ENCODE measurements at places on chromosomes 1 and 21.

DNA sequence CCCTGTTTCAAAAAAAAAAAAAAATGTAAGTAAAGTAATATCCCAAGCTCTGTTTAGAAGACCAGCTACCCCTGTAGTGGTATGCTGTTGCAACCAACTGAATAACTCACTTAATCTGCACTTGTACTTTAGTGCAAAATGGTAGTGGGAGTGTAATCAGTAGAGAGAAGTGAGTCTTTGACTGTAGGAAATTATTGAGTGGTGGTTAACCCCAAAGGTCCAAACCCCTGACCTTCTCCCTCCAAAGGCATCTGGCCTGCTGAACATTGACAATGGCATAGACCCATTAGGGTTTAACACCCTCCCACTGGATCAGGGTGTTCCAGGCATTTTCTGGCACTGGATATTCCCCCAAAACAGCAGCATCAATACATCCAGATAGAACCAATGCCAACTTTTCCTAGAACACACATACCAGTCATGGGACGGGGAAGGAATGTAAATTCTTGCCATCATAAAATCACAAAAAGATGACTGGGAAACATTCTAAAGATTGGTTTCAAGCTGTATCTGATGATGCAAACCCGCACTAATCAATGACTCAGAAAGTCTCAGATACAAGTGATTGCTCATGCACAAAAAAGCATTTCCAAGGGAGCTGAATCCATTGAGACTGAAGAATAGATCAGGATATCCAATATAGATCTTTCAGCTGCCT, 110.3 kb downstream of the MRPL39 start:
- DNase-seq: no peak

- no peak for DNase-seq
Measured at GRCh38 chr1:25806418-25806817, 6.4 kb downstream of the SELENON start.

GRCh38 chr1:160360227-160360695, 6.6 kb upstream of the NHLH1 start:
- DNase-seq: no peak

GRCh38 chr1:59520827-59521418, 224.0 kb downstream of the FGGY start:
- DNase-seq: no peak

GRCh38 chr1:212009561-212009960, 25.8 kb downstream of the INTS7 start:
- DNase-seq: no peak

GRCh38 chr21:14479241-14479786, 66.8 kb downstream of the SAMSN1 start:
- DNase-seq: no peak

DNA sequence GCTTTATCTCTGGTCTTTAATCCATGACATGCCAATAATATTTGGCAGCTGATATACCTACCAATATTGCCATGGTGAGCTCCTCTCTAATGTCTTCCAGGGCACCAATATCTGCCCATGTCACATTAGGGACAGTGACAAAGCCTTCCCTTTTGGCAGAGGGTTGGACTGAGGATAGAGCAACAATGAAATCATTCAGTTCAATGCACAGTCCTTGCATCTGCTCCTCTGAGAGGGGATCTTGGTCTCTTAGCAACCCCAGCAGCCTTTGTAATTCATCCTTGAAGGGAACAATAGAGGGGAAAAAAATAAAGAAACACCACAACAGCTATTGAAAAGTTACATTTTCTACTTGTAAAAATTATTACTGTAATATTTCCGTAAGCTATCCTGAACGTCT, 42.3 kb downstream of the NVL start:
- DNase-seq: no peak

DNA sequence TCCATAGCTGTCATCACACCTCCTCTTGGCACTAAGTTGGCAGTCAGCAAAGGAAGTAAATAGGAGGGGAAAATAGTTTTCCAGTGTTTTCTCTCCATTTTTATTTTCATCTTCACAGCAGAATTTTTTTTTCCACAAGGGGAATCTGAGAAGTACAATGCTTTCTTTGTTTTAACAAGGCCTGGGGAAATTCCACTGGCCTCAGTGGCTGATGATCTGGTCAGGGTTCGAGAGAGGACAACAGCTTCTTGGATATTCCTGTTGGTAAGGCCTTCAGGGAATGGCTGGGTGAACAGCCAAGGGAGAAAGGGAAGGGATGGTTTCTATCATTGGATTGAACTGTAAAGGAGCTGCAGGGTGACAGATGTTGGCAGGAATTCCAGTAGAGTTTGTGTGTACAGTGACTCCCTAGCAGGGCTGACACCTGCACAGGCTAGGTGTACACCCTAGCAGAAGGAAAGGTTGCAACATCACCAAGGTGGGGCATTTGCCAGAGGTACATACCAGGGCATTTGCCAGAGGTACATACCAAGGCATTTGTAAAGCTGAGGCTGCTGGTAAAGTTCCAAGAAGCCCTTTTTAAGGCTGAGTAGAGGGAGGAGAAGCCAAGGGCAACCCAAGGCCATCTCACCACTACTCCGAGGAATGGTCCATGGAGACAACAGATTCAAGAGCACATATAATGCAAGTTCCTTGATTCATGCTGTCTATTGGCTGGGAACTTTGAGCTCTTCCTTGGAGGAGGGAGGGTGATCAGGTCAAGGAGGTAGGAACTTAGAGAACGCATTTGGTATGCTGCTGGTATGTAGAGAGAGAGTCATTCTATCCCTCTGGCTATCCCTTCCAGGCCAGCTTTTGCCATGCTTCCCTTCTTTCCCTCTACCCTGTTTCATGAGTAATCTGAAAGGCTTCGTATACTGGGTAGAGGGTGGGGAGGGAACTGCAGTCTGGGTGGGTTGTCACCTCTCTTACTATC, 3.1 kb downstream of the GJA5 start:
- DNase-seq: peak; percentile 95

- no peak for DNase-seq
Measured at GRCh38 chr21:34189506-34189905, 116.1 kb downstream of the MRPS6 start.

DNA sequence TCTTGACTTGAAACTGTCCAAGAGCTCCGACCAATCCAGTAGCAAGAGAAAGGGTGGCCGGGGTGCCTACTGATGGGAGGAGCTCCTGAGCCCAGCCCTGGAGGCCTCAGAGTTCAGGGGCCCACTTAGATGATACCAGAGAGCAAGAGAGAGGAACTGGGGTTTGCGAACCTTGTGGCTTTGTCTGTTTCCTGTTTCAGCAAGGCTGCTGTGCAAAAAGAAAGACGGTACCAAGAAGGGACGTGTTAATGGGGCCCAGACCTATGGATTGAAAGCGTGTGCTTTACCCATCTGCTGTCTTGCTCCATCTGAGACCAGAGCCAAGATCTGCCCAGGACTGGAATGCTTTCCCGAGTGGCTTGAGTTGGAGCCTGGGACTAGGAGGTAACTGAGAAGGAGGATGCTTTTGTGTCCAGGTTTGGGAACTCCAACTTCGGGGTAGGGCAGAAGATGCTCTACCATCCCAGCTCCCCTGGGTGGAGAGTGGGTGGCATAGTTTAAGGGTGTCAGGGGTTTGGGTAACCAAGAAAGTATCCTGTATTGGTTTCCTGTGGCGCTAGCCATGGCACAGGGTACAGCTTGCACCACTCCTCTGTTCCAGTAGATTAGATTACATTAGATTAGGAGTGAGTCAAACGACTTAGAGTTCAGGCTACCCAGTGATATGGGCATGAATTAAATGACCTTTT, at the start of gene TRAF3IP3:
TSS of gene TRAF3IP3 (plus strand) at position 128 of the 689 bp plus-strand sequence. CDS start 3,987 bp downstream, outside the sequence.
- DNase-seq: no peak

GRCh38 chr1:47191940-47192457, 2.2 kb upstream of the PDZK1IP1 start:
- no peak for DNase-seq

GRCh38 chr1:181592255-181592859, 109.0 kb downstream of the CACNA1E start:
- DNase-seq: no peak

DNA sequence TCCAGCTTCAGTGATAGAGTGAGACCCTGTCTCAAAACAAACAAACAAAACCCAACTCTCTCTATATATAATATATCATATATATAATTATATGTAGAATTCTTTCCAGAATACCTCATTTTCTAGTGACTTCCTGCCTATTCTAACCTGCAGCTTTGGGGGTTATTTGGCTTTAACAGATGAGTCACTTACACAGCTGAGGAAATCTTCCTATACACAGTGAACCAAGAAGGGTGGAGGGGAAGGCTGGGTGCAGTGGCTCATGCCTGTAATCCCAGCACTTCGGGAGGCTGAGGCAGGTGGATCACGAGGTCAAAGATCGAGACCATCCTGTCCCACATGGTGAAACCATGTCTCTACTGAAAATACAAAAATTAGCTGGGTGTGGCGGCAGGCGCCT, 9.2 kb downstream of the RAB29 start:
- DNase-seq: peak; percentile 62

DNA sequence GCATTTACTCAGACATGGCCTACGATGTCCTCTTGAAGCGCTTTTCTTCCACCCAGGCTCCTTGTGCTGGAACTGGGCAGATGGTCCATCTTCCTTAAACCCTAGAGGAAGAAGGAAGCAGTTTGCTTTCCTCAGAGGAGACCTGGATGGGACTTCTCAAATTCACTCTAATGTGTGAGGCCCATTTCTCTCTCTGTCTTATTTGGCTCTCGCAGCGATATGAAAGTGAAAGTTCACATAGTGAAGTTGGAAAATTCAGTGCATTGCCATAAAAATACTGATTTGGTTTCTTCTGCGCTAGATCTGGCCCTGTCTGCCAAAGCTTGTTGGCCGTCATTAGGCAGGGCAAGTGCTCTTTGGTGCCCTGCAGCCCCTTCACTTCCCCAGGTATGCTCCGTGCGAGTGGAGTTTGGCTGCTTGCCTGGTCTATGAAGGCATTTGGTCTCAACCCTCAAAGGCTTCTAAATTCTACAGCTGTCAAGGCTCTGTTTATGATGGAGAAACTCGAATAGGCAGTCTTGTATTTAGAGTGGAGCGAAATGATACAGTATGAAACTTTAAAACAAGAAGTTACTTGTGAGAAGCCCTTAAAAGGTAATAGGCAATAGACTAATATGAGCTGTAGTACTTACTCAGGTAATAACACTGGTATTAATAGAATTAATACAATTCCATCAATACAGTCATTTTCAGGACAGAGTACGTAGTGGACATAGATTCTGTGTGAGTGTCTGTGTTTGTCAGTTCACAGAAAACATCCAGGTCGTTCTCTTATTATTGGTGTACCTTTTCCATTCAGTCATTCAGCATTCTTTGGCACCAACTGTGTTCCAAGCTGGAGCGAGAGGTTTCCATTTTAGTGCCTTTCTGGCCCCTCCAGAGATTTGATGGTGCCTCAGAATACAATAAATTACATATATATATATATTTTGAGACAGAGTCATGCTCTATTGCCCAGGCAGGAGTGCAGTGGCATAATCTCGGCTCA, 20.5 kb downstream of the SZRD1 start:
- DNase-seq: no peak

DNA sequence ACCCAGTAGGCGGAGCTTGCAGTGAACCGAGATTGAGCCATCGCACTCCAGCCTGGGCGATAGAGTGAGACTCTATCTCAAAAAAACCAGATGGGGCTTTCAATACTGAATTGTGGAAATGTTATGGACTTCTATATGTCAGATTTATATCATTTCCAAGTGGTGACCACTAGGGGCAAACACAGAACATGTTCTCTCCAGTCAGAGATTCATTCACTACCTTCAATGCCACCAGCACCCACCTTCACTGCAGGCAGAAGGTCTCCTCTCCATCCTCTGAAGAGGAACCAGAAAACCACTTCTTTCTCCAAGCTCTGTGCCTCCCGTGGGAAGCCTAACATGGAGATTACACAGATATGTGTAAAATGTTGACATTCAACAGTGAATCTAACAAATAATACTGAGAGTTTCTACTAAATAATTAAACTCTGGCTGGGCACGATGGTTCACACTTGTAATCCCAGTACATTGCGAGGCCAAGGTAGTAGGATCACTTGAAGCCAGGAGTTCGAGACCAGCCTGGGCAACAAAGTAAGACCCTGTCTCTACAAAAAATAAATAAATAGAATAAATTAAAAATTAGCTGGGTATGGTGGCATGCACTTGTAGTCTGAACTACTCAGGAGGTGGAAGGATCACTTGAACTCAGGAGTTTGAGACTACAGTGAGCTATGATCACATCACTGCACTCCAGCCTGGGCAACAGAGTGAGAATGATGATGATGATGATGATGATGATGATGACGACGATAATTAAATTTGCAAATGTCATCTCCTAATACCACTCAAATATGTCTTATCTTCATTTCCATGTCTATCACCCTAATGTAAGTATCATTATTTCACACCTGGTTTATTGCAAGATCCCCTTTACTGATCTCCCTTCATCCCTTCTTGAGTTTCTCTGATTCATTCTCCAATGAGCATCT, 151.1 kb downstream of the ZNF281 start:
- peak; percentile 62 for DNase-seq

GRCh38 chr1:11595285-11595684, 58.9 kb downstream of the FBXO2 start:
- DNase-seq: no peak

GRCh38 chr1:18637511-18637960, 6.9 kb downstream of the PAX7 start:
- DNase-seq: no peak

DNA sequence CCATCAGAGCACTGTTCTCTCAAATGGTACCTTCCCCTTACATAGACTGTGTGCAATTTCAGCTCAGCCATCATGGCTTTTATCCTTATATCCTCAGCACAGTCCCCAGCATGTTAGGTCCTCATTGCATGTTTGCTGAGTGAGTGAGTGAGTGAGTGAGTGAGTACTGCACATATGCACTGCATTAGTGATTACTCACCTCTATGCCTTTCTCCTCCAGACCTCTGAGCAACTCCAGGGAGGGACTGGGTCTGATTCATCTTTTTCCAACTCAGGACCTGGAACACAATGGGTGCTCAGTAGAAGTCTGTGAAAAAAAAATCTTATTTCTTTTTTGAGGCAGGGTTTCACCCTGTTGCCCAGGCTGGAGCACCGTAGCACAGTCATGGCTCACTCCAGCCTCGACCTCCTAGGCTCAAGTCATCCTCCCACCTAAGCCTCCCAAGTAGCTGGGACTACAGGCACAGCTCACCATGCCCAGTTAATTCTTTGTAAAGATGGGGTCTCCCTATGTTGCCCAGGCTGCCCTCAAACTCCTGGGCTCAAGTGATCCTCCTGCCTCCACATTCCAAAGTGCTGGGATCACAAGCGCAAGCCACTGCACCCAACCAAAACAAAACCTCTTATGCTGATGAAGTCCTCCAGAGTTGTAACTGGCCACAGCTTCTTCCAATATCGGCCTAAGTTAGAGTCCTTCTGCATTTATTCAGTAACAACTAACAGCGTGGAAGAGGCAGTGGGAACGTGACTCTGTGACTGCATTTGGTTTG, 23.7 kb downstream of the RNU5D-1 start:
- peak; percentile 84 for DNase-seq

GRCh38 chr1:9331558-9332346, 39.1 kb downstream of the SPSB1 start:
- DNase-seq: peak; percentile 78

- DNase-seq: no peak
Measured at GRCh38 chr1:180041582-180041981, 87.0 kb downstream of the CEP350 start.

Measured in MCF 10A (cell line).